ENCODE measurements at places on chromosomes 5 and 9. TPM values are rescaled to one million over a fixed set of nuclear protein-coding genes. Genes with fewer than 3 reads are reported as not detected.

TAS2R1 gene
- total RNA-seq: not detected

ZBTB26 gene
- 2.1 TPM for total RNA-seq

ZNF618 gene
- 1.7 TPM for total RNA-seq

GRM6 gene
- total RNA-seq: not detected

UBE2QL1 gene
- total RNA-seq: not detected

HTR4 gene
- not detected for total RNA-seq

UGCG gene
- total RNA-seq: 198 TPM

DDX4 gene
- total RNA-seq: not detected

FAM221B gene
- not detected for total RNA-seq

PDGFRB gene
- under 0.01 TPM for total RNA-seq

RANBP6 gene
- total RNA-seq: 19.8 TPM

OBP2B gene
- total RNA-seq: not detected

VCAN gene
- total RNA-seq: 145 TPM

MCIDAS gene
- total RNA-seq: 0.48 TPM

All from tracheal epithelial cell (primary cell).